ENCODE measurements at places on chromosomes 2 and 18.
A peak's percentile ranks its signal among the peaks of the same experiment; 100 is the strongest.

- DNase-seq: no peak
Measured at GRCh38 chr2:9909106-9909505, 42.4 kb upstream of the GRHL1 start.

GRCh38 chr2:43174368-43174916 lies 52.0 kb downstream of the ZFP36L2 start:
- no peak for DNase-seq

DNA sequence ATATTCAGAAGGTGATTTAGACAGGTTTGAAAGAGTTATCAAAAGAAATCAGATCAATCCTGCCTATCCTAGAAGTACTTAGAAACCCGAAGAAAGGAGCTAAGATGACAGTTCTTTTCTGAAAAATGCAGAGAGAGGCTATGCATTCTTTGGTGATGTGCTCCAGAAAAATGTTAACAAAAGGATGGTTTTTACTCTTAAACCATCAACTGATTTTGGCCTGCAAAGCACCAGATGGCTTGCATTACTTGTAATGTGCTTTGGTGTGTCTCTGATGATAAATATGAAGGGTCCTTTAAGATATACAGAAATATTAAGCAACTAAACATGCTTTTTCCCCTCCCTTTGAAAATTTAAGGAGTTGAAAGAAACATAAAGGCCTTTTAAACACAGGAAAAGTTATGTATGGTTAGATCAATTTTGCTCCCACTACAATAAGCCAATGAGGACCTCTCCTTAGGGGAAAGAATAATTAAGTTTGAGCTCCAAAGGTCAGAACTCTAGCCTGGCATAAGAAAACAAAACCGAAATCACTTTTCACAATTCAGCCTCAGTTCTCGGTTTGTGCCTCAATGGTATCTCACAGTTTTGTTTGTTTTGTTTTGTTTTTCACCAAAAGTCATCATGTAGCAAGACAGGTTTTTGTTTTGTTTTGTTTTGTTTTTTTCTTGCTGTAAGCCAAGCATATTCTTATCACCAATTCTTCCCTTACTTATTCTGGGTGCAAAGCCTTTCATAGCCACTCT lies 302.4 kb upstream of the NT5C1B start:
- DNase-seq: no peak

GRCh38 chr2:29375843-29376242 lies 260.6 kb downstream of the CLIP4 start:
- no peak for DNase-seq

DNA sequence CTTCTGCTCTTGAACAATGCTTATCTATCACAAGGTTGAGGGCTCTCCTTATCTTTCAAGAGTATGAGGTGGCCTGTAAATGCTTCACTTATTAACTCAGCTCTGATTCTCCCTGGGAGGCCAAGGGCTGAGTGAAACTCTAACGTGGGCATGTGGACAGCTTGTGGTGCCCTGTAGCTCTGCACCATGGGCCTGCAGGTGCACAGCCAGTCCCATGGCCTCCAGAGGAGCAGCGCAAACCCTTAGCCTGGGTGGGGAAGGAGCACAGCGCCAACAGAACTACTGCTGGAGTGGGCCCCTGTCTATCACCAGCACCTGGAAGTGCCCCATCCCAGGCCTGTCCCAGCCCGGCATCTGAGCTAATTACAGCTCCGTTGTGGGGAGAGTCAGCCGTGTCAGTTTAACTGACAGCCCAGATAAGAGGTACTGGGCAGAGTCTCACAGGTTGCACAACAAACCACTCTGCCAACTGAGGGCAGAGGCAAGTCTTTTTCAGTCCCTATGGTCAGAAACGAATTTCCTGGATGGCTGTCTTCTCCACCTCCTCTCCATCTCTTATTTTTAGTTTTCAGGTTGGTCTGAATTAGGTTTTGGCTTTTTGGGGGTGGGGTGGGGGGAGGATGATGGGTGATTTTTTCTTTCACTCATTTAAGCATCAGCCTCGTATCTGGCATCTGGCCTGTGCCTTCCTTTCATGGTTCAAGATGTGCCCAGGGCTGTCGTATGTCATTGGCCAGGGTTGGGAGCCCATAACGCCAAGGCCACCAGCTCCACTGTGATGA lies 219.5 kb downstream of the BCL2 start:
- no peak for DNase-seq

GRCh38 chr18:79898952-79899608 lies 52.4 kb downstream of the SLC66A2 start:
- no peak for DNase-seq

DNA sequence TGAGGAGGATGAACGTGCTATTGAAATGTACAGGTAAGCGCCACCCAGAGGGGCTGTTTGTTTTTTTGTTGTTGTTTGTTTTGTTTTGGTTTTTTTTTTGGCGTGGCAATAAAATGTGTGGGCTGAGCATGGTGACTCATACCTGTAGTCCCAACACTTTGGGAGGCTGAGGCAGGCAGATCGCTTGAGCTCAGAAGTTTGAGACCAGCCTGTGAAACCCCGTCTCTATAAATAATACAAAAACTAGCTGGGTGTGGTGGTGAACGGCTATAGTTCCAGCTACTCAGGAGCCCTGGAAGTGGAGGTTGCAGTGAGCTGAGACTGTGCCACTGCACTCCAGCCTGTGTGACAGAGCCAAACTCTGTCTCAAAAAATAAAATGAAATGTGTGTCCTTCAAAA lies 6.2 kb downstream of the PDCL3 start:
- no peak for DNase-seq

DNA sequence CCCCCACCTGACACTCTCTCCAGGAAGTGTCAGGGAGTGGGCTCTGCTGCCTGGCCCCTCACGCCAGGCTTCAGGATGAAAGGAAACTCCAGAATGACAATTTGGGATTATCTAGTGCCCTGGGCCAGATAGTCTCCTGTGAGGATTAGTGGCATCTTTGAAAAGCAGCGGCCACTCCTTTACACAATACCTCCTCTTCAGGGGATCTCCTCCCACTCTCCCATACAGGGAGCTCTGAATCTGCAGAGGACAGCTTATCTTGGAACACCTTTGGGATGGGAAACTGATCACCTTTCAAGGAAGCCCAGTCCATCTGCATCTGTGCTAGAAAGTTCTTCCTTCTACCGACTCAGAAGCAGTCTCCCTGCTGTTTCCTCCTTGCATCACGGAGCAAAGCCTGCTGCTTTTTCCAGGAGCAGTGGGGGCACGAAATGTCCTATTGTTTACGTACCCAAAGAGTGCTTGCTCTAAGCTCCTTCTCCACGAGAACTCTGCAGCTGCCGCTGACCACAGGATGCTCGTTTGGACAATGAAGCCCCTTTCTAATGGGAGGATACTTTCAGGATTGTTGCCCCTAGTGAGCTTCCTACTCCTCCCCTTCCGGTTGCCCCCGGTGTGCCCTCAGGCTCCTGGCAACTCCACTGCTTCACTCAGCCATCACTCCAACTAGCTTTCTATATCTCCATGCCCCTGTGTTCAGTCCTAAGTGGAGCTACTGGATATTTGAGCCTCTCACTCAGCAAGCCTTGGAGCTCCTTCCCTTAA lies 31.5 kb downstream of the SIX3 start:
- DNase-seq: no peak

DNA sequence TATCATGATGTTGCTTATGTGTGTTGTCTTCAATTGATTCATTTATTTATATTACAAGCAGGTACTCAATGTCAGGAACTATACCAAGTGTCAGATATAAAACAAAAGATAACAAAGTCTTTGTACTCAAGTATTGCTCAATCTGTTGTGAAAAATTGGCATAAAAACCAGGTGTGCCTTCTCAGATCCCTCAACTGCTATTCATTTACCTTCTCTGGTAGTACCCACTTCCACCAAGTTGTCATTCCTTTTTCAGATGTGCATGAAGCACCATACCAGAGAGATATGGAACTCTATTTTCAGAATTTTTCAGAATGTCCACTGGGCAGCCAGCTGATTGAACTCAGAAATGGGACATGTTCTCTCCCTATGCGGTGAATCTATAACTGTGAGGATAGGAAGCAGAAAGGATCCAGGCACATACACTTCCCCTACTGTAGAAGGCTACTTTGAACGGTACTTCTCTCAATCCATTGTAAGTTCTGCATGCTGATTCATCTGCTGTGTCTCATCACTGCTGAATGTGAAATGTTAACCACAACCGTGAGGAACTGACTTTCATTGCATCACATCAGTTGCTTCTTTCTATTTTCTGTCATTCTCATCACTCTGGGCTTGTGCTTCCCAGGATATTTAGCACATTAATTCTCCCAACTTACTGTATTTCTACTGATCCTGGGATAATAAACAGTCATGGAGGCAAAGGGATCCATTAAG lies 1621.3 kb downstream of the SUCLG1 start:
- DNase-seq: peak; percentile 63

- DNase-seq: no peak
Measured at GRCh38 chr18:75045272-75045671, 163.7 kb downstream of the PTGR3 start.

DNA sequence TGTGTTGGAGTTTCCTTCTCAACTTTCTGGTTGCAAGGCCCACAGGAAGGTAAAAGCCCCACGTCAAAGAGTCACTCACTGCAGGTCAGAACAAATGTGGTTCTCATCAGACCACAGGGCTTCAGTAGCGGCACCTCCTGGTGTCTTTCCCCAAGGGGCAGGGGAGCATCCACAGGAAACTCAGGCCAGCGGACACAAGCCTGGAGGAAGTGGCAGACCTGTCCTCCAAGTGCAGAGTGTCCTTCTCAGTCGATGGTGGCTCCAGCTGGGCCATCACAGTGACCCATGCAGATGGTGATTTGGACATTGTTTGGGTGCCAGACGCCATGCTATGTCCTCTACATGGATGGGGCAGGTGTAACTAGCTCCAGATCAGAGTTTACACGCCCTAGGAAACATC lies 84.9 kb downstream of the ACKR3 start:
- DNase-seq: no peak

DNA sequence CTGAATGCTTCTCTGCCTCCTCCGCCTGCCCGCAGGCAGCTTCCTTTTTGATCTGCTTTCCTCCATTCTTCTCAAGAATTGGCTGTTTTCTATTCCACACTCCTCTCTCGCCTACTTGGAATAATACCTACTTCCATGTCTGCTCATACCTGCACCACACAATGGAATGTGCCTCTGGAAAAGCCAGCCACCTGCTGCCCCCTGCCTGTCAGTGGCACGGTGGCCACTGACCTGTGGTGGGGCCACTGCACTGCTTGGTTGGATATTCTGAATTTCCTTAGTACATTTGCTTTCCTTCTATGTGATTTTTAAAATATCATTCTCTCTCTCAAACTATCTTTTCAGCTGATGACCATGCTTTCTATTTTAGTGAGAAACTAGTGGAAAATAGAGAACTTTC lies 406.9 kb downstream of the DCDC2C start:
- DNase-seq: no peak

- DNase-seq: no peak
Measured at GRCh38 chr2:131417886-131418285, 53.9 kb upstream of the RAB6D start.

DNA sequence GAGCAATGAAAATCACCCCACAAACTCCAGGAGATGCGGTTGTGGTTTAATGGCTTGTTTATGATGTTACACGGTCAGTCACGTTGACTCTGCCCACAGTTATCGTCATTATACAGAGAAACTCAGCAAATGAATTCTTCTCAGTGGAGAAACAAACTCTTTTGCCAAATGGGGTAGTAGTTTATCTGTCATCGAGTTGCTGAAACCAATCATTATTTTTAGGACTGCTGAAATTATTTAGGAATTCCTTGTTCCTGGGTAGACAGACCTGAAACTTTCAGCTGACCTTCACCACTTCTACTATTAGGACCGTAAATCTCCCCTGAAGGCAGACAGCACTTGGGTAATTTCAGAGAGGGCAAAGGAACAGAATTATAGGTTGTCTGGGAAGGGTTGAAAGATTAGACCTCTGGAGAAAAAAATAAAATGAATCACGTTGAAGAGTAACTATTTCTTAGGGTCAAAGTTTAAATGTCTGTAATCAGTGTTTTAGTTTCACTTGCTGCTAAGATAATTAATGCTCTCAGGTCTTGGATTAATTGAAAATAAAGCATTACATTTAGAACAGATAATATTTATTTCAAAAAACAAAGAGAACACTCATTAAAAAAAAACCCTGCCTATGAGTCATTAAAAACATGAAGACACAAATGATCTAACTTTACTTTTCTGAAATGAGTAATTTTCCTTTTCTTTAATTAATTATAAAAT lies 52.1 kb upstream of the LYPD6 start:
- no peak for DNase-seq

DNA sequence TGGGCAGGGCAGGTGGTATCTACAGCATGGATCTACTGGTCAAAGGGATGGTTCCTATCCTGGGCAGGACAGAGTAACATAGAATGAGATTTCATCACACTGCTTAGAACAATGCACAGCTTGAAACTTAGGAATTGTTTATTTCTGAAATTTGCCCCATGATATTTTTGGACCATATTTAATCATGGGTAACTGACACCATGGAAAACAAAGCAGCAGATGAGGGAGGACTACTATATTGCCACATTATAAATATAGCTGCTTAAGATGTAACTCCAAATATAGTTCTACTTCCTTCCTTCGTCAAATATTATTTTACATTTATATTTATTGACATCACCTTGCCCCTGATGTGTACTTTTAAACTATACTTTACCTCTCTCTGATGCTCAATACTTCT lies 254.7 kb downstream of the PTPRM start:
- peak; percentile 45 for DNase-seq

DNA sequence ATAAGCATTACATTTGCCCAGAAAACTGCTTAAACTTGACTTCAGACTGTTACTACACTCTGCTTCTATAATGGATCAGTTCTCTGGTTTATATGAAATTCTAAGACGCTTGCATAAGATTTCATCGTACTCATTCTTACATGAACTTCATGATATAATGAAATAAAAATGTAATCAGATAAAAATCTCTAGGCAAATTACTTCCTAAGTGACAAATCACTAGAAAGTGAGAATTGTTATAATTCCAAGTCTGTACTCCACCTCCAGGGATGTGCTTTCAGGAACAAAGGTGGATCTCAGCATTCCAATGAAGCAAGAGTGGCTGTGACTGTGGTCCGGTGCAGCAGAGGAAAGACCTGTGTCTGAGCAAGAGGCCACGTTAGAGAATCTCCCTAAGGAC lies 226.2 kb downstream of the PIEZO2 start:
- DNase-seq: no peak

DNA sequence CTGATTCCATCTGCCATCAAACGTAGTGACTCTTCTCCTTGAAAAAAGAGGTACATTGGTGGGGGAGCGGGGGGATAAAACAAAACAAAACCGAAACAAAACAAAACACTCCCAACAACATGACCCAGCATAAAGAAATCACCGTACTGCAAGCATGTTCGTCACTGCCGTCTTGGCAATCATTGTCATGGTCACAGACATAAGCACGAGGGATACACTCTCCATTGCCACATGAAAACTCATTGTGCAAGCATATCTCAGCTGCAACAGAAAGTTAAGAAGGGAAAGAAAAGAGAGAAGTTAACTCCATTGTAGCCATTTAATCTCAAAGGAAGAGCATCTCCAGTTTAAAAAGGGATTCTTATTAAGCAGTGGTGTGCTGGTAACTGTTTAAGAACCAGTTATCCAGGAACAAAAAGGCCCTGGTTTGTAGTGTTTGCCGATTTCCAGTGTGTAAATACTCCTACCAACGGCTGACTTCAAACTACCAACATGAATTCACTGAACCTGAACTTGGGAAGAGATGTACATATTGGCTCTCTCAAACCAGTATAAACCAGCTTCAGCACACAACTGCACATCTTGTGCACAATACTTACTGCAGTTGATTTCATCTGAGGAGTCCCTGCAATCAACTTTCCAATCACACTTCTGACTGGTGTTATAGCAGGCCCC lies 68.2 kb downstream of the LRP2 start:
- DNase-seq: no peak

GRCh38 chr18:64752707-64753106 lies 603.8 kb upstream of the LINC00305 start:
- DNase-seq: no peak

GRCh38 chr2:149473521-149473920 lies 114.1 kb downstream of the MMADHC start:
- DNase-seq: no peak
